ENCODE measurements at places on chromosomes 5 and 9.

- DNase-seq, result no peak
These were observed 11.9 kb downstream of the FGF18 start for GRCh38 chr5:171431251-171431777.

DNA sequence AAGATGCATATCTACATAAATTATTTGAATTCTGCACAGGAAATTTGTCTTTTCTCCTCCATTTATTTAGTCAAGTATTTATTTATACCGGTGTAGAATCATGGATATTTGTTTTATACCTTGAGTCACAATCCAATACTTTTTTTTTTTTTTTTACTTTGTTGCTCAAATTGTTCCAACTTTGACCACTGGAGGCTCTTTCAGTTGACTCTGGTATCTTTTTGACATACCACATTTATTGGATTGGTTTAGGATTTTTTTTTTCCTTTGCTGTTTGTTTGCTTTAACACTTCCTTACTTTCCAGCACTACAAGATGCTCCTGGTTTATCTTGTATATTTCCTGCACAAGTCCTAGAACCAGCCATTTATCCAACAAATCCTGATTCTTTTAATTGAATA, 543.1 kb upstream of the RIOK2 start:
- DNase-seq, result no peak

GRCh38 chr5:174459832-174460448, 264.4 kb upstream of the MSX2 start:
- no peak for DNase-seq

GRCh38 chr5:18507114-18507513, 872.9 kb downstream of the TAF11L14 start:
- no peak for DNase-seq

DNA sequence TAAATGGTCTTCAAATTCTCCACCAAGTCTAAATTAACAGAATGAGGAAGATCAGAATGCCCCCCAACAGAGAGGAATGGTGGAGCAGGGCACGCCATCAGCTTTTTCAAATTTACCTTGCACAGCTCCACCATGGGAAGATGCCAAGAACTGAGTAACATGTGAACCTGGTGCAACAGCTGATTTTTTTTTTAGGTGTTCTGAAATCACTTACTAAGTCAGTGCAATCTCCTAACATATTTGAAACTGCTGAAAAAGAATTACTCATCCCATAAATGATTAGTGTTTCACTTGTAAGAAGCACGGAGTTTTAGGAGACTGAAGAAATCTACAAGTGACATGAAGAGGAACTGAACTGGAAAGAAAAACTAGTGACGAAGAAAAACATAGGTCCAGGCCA, 5.1 kb downstream of the TMEM245 start:
- no peak for DNase-seq

DNA sequence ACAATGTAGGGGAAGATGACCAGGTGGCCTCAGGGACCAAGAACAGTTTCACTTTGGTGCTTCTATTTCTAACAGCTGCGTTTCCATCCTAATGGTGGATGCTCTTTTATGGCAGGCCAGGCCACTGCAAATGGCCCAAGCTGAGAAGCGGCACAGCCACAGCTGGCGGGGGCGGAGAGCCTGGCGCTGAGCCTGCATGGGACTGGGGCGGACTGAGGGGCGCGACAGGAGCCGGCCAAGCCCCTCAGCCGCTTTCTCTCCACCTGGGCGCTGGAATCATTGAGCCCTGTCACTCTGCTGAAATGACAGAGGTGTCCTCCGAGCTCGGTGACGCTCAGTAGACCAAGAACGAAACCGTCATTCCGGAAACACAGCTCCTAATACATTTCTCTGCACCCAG, 317.3 kb upstream of the PDE4D start:
- DNase-seq, result peak; percentile 62

DNA sequence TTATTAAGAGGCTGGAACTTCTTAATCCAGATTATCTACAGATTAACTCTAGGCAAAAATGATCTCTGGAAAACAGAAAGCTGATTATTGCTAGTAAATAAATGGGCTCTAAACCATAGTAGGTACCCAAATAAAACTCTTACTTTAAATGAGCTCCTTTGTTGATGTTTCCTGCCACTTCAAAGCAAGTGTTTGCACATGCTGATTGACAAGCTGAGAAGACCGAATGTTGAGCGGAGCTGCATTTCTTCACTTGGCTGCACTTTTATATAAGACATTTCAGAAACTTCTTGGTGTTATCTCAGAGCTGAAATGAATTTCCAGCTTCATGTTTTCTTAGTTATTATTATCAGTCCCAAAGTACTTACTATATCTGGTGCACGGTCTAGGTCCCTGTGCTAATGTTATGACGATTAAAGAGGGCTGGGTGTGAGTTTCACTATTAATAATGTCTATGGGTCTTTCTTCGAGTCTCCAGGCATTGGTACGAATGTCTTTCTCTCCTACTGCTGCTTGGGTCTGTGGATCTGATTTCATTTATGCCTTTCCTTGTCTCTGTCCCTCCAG, 58.6 kb upstream of the CTXN3 start:
- DNase-seq, result no peak

DNA sequence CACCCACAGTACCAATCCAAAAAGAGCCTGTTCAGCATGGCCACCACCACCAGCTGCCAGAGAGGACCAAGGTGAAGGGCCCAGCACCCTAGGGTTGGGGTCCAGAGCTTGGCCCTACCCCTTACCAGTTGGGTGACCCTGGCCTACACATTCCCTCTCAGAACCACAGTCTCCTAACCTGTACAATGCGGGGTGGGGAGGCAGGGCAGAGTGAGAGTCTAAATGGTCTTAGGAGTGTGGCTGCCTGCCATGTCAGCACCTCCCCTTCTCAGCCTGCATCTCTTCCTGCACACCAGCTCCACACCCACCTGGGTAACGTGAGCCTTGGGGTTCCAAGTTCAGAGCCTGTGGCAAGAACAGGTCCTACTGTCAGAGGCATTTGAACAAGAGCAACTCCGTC, 92.2 kb downstream of the C5orf15 start:
- no peak for DNase-seq

GRCh38 chr9:98087420-98088354, 31.2 kb downstream of the NANS start:
- DNase-seq, result no peak

DNA sequence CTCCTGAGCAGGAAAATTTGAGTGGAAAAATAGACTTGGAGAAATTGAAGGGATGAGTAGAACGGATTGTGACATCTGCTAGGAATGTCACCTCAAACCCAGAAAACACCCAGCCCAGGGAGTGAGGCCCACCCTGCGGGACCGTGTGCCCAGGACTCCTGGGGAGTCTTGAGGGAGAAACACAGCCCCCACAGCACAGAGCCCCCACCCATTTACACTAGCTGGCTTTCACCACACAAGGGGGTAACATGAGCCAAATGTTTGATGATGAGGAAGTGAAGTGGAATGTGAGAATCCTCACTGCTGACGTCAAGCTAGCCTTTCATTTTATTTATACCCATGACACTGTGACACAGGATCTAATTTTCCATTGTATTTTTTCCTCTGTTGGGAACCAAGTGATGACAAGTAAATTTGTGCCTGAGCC, 42.8 kb upstream of the PDE8B start:
- DNase-seq, result no peak

GRCh38 chr9:70816316-70816715, 305.1 kb downstream of the TRPM3 start:
- DNase-seq, result no peak

DNA sequence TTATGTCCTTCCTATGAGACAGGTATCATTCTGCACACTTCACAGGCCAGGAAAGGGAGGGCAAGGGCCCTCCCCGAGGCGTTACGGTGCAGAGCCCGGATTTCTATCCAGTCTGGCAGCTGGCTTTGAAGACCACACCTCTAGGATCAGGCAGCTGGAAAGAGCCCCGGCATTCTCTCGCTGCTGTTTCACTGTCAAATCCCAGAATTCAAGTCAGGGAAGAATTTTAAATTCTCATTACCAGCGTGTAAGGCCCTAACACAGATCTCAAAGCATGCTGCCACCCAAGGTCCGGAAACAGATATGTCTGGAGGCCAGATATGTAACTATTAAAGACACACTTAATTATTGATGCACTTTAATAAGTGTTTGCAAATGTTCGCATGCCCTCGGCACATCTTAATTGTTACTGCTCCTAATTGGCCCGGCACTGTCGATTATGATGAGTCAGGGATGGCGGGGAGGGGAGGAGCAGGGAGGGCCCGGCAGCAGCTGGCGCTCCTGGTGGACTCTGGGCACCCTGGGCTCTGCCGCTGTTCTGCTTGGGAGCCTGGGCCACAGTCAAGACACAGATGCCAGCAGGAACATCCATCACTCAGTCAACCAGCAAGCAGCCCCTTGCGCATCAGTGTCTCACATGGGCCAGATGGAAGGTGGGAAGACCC, 76.3 kb upstream of the BARHL1 start:
- no peak for DNase-seq

DNA sequence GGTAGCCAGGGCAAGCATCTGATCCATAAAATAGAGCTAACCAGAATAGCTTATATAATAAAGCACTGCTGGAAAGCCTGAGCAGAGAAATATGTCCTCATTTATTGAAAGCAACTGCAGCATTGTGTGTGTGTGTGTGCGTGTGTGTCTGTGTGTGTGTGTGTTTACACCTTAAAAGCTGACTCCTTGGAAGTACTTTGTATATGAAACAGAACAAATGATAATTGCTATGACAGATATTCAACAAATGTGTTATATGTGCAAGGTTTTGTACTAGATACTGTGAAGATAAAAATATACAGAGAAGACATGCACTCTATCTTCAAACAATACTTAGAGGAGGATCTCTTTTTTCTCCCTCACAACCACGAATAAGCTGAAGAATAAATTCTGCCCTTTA, 22.0 kb upstream of the IFNE start:
- DNase-seq, result no peak

DNA sequence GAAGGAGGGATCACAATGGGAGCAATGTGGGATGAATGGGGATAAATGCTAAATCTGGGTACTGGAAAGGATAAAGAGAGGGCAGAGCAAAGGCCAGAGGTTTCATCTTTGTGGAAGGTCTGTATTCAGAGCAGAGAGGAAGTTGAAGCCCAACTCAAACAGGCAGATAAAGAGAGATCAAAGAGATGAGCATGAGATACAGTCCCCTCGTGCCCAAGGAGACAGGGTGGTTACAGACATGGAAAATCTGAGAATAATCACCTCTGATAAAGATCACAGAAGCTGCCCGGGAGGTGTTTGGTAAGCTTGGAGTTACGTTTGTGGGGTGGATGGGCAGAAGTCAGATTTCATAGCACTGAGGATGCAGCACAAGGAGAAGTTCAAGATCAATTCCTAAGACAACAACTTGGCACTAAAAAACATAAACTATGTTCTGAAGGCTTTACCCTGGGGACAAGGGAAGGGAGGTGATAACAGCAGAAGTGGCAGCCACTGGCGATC, 459 bp upstream of the ERAP2 start:
- peak; percentile 23 for DNase-seq

DNA sequence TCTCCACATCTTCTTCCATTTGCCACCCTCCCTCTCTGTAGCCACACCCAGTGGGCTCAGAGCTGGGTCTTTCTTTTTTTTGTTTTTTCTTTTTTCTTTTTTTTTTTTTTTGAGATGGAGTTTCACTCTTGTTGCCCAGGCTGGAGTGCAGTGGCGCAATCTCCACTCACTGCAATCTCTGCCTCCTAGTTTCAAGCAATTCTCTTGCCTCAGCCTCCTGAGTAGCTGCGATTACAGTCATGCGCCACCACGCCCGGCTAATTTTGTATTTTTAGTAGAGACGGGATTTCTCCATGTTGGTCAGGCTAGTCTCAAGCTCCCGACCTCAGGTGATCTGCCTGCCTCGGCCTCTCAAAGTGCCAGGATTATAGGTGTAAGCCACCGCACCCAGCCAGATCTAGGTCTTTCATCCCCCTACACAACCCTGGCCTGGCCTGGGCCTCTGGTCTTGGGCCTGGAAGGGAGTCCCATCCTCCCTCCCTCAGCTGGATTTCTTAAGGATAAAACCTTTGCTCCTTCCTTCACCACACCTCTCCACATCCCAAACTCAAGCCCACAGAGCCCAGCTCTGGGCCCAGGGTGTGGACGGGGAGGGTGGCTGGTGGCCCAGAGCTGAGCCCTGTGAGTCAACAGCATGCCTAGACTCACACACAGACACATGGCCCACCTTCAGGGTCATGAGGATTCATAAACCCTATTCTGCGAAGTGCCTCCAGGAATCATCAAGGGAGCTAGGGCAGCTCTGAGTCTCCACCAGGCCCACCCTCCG, 18.8 kb upstream of the KCNIP1 start:
- DNase-seq, result no peak

GRCh38 chr5:116097301-116097700, 12.5 kb downstream of the COMMD10 start:
- no peak for DNase-seq

- DNase-seq, result no peak
These were observed 24.7 kb downstream of the TBC1D2 start for GRCh38 chr9:98230789-98231188.

- no peak for DNase-seq
These were observed 216.8 kb upstream of the OTULINL start for GRCh38 chr5:14364576-14365472.

DNA sequence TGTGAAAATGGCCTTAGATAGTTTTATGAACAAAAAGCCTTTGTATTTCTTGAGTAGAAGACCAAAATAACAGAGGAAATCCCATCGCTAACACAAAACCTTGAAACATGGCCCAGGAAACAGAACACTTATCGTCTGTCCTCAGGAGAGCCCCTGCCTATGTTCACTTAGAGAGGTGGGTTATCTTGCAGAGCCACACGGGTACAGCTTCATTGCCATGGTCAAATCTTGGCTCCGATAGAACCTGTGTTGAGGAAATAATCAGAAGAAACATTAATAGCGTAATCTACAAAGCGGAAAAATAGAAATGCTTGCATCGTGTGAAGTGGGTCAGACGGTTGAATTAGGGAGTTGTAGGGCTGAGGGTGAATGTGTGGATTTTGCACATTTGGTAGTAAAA, 216.1 kb downstream of the MAST4 start:
- no peak for DNase-seq

DNA sequence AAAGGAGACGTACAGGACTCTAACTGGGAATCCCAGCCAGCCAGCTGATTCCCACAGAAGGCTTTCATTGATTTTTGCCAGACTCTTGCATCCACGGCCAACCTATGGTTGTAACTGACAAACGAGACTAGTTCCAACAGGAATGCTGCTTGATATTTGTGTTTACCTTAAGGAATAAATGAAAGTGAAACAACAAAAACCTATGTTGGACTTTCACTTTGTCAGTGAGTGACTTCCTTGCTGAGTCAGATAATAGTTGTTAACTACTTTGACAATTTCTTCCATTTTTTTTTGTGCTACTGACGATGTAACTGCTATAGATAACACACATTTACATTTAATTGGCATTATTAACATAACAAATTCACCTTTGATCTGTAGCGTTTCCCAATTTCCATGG, 63.4 kb upstream of the LRRTM2 start:
- DNase-seq, result no peak

Measured in RPMI8226 (cell line).